Stimulated activated CD4-positive, alpha-beta T cell treated with anti-CD3 and anti-CD28 coated beads, Interleukin-4, amount 100 ng/mL, for 48 hours (primary cell): ENCODE measurements at places on chromosomes 7 and 10.

- no peak for DNase-seq
These were observed 3.9 kb upstream of the CDK6 start for GRCh38 chr7:92840316-92840715.

DNA sequence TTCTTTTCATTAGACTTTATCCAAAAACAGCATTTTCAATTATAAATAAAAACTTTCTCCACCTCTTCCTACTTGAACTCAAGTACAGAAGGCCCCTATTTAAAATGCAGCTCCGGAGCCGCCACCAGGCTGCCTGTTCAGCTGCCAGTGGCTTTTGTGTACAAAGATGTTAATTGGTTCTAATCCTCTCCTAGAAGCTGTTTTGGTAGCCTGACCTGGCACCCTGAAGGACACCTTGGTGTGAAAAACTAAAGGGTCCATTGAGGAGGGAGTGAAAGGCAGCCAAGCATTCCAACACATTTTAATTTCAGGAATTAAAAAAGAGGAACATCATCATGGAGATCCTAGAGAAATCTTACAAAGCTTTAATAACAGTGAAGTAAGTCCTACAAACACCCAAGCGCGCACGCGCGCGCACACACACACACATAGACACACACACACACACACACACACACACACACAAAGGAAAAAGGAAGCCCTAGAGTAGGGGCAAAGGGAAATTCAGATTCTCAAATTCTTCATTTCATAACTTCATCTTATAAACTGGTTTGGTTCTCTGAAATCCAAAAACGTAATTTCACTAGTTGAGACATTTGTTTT is 41.4 kb downstream of the VAX1 start:
- DNase-seq, result no peak

DNA sequence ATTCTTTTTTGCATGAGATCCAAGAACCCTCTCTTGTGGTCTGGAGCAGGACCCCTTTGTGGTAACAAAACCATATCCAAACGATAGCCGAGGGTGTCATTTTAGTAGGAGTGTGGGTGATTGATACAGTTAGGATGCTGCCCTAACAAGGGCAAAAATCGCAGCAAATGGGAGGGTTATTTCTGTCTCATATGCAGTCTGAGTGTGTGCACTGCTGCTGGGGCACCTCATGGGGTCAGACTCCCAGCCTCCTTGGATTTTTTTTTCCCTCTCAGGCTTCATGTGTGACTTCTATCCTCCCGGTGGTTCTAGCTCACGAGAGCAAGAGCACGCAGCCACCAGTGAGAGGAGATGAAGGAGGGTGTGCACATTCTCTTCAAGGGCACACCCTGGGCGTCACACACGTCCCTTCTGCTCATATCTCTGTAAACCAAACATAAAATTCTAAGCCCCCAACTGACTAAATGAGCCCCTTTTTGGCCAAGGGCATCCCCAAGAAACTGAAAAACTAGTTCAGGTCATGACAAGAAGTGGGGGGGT is 28.6 kb upstream of the IL15RA start:
- no peak for DNase-seq

DNA sequence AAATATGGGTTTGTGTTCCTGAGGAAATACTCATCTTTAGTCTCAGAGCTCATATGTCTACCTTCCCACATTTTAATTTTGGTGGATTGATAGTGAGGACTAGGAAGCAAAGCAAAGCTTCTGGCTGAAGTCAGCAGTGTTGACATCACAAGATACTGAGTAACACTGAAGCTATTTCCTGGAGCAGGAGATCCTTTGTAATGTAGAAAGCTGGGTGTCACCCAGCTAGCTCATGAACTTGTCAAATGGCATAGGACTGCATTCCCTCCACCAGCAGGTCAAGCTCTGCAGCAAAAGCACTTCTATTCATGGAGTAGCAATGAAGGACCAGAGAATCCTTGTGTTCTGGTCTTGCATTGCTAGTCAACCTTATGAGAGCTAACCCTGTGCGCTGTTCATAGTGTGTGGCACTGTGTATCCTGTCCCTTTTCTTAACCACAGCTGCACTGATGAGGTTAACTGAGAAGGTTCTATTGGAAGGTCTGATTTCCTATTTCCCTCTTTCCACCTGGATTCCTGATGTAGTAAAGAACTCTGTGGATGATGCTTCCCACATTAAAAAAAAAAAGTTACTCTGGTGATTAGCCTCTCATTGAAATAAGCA is 94.8 kb upstream of the ZNF804B start:
- DNase-seq, result no peak
